GM12891 (cell line): ENCODE measurements at places on chromosomes 4 and X.

DNA sequence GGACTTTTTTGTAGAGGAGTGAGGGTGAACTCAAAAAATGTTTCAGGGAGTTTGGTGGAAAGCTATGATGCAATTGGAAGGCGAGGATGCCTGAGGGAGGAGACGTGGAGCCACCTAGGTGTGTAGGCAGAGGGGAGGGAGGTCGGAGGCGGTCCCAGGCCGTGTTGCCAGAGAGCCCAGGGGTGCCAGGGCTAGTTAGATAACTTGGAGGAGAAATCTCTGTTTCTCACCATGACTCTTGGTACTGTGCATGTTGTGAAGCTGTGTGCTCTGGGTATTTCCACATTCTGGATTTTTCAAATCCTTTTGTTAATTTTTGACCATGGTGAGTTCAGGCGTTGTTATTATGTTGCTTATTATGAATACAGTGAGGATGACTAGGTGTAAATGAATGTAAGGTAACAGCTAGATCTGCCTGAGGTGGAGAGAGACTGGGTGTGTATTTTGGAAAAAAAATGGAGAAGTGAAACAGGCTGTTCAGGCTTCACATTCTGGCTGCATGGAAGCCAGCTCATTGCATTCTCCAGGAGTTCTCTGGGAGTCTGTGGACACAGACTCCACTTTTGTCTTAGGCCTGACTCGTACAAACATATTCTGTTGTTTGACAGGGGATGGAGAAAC lies 4.5 kb downstream of the RAB9A start:
- DNase-seq: no peak

DNA sequence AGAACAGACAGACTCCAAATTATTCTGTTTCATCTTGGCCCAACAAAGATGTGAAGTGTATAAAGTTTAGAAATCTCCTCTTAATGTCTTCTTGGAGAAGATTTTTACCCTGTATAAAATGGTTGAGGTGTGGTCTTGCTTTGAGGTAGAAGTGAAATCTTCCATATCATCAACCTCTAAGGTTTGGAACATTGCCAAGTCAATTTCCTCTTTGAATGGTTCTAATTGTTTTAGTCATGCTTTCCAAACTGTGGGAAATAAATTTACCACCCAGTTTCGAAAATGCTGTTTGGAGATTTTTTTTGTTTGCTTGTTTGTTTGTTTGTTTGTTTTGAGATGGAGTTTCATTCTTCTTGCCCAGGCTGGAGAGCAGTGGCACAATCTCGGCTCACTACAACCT lies 174.1 kb upstream of the ADAMTS3 start:
- no peak for DNase-seq

DNA sequence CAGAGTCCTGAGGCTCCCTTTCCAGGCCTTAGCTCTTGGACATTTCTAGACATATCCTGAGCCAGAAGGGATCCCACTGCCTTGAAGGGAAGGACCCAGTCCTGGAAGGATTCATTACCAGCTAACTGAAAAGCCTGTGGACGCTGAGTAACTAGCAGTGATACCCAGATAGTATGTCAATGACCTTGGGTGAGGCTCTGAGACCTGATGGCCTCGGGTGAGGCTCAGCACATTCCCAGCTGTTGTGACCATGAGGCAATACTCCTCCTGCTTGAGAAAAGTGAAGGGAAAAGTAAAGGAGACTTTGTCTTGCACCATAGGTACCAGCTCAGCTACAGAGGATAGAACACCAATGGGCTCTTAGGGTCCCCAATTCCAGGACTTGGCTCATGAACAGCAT lies 268.1 kb downstream of the DKK2 start:
- no peak for DNase-seq

GRCh38 chrX:134647477-134647877 lies 10.8 kb downstream of the PLAC1 start:
- DNase-seq: no peak

- no peak for DNase-seq
Measured at GRCh38 chr4:168586926-168587325, 90.1 kb downstream of the PALLD start.
